ENCODE measurements at places on chromosomes 16 and 17.

GRCh38 chr16:88276591-88276990 is 106.2 kb upstream of the ZNF469 start:
- DNase-seq: no peak
- H3K4me1 ChIP-seq: peaks cover 1% of the 10 kb centered on the region
- H3K27ac ChIP-seq: no peak overlapping the region

DNA sequence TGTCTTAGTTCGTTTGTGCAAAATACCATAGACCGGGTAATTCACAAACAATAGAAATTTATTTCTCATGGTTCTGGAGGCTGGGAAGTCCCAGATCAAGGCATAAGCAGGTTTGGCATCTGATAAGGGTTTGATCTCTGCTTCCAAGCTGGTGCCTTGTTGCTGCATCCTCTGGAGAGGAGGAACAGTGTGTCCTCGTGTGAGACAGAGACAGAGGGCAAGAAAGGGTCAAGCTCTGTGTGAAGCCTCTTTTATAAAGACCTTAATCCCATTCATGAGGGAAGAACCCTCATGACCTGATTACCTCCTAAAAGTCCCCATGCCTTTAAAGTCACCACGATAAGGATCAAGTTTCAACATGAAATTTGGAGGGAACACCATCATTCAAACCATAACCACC is 55.8 kb upstream of the TANC2 start:
- no peak overlapping the region for H3K27ac ChIP-seq
- H3K36me3 ChIP-seq: no peaks in the 10 kb centered on the region
- peaks cover 25% of the 10 kb centered on the region for H3K27me3 ChIP-seq
- H3K4me3 ChIP-seq: no peak overlapping the region
- H3K4me1 ChIP-seq: no peaks in the 10 kb centered on the region

- no peaks in the 10 kb centered on the region for H3K27me3 ChIP-seq
- no peak for DNase-seq
- peaks cover 42% of the 10 kb centered on the region for H3K4me1 ChIP-seq
- H3K27ac ChIP-seq: peak overlapping the region; percentile 89
- no peaks in the 10 kb centered on the region for H3K36me3 ChIP-seq
These were observed 102.5 kb downstream of the PARN start for GRCh38 chr16:14527411-14528044.

DNA sequence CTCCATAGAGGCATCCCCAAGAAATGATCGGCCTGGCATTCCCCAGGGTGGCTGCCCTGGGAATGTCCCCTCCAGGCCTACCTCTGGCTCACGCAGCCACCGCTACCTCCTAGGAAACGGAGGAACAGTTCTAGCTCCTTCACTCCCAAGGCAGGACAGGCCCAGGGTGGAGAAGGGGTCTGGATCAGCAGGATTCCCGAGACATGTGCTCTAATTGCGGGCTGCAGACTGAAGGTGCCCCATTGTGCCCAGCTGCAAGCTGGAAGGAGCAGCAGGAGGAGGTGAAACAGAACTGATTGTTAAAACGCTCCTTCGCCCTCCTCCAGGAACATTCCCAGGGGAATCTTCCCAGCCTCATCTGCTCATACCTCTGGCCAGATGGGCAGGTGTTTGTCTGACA is 40.8 kb downstream of the SCNN1G start:
- no peaks in the 10 kb centered on the region for H3K36me3 ChIP-seq
- H3K4me3 ChIP-seq: no peak overlapping the region
- H3K4me1 ChIP-seq: no peaks in the 10 kb centered on the region
- H3K27me3 ChIP-seq: peaks cover 44% of the 10 kb centered on the region
- DNase-seq: no peak

- H3K4me3 ChIP-seq: no peak overlapping the region
- H3K27ac ChIP-seq: no peak overlapping the region
- H3K27me3 ChIP-seq: peaks cover 27% of the 10 kb centered on the region
- no peak for DNase-seq
These were observed 188.0 kb downstream of the SOX9 start for GRCh38 chr17:72308744-72309385.

- no peaks in the 10 kb centered on the region for H3K27me3 ChIP-seq
- H3K4me1 ChIP-seq: peaks cover 28% of the 10 kb centered on the region
- H3K36me3 ChIP-seq: peaks cover 7% of the 10 kb centered on the region
These were observed 5.9 kb downstream of the GSPT1 start for GRCh38 chr16:11909653-11910545.

DNA sequence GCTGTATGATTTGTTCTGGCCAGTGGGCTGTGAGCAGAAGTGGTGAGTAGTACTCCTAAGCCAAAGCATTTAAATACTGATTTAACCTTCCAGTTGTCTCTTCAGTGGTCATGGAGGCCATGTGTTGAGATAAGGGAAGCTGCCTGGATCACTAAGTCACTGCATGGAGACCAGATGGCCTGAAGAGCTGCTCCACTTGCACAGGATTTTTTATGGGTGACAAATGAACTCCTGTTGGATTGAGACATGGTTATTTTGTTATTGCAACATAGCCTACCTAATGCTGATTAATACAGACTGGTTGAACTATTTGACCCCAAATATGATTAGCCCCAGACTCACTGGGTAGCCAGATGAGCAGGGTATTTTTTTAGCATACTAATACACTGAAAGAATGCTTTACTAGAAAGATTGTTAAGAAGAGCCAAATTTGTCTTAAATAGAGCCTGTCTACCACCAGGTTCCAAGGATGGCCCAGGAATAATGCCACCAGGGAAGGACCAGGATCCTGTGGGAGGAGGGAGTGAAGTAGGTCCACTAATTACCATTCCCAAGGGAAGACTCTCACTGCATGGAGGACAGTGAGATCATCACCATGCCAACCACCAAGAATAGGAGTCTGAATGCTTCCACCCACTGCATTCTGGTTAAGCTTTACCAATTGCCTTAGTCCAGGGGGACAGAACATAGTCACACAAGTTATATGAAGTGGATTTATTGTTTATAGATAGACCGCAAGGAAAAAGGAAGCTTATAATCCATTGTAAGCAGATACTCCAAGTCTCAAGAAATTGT is 187.4 kb upstream of the IRX6 start:
- no peaks in the 10 kb centered on the region for H3K36me3 ChIP-seq
- H3K27me3 ChIP-seq: peaks cover 5% of the 10 kb centered on the region
- no peak for DNase-seq
- peaks cover 3% of the 10 kb centered on the region for H3K4me1 ChIP-seq
- H3K4me3 ChIP-seq: no peak overlapping the region

DNA sequence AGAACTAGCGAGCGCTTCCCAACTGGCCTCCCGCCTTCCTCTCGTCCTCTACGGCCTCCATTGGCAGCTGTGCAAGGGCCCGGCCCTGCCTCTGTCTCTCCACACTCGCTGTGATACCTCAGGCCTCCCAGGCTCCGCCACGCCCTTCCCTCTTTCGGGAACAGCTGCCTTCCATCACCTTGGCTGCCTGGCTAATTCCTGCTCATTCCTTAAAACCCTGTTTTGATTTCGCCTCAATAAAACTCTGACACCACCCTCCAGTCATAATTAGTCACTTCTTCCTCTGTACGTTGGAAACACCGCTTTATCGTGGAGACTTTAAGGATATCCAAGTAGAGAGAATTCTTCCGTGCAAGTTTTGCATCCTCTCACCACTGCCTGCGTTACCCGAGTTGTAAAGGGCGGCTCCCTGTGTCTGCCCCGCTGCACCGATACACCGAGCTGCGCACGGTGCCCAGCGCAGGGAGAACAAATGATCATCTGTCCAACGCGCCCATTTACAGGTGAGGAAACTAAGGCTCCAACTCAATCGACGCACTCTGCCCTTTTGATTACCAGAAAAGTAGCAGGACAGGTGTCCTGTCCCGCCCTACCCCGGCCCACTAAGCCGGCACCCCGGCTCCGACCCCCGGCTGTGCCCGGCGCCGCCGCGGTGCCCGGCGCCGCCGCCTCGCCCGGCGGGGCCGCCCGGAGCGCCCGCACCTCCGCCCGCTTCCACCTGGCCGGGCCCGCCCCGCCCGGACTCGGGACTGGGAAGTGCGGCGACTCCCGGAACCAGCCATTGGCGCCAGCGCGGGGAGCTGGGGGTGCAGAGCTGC is 139.7 kb downstream of the SEC14L1 start:
- DNase-seq: no peak
- peak overlapping the region; percentile 71 for H3K4me3 ChIP-seq
- peak overlapping the region; percentile 96 for H3K27ac ChIP-seq
- H3K36me3 ChIP-seq: no peaks in the 10 kb centered on the region
